ENCODE measurements at places on chromosomes 2 and 18.

DNA sequence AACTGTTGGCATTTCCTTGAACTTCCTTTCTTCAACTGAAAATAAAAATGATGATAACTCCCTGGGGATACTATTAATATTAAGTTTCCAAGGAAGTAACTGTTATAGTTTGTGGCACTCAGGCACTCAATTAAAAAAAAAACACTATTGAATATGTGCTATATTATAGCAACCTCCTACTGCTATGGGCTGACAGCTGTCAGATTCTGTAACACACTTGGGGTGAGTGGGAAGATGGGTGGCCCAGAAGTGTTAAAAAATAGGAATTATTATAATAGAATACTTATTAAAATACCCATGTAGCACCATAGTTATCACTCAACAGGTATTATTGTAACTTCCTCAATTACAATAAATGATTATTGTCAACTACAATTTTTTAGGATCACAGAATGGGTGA, 130.9 kb downstream of the RNF152 start:
- DNase-seq: no peak

DNA sequence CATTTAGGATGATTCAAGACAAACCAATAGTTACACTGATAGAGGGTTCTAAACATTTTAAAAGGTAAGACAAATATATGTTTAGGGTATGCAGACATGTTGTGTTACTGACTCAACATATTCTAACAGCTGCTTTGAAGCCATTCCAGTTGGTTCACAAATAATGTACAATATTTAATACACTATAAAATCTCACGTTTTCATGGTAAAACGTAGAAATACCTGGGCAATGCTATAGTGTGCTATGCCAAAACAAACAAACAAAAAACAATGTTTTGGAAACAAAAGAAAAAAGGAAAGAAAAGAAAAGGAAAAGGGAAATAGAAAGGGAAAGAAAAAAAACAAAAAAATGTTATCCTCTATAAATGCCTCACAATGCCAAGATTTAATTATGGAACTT, 277.1 kb downstream of the TCF4 start:
- no peak for DNase-seq

GRCh38 chr2:130762031-130762909, 6.9 kb downstream of the AMER3 start:
- no peak for DNase-seq

DNA sequence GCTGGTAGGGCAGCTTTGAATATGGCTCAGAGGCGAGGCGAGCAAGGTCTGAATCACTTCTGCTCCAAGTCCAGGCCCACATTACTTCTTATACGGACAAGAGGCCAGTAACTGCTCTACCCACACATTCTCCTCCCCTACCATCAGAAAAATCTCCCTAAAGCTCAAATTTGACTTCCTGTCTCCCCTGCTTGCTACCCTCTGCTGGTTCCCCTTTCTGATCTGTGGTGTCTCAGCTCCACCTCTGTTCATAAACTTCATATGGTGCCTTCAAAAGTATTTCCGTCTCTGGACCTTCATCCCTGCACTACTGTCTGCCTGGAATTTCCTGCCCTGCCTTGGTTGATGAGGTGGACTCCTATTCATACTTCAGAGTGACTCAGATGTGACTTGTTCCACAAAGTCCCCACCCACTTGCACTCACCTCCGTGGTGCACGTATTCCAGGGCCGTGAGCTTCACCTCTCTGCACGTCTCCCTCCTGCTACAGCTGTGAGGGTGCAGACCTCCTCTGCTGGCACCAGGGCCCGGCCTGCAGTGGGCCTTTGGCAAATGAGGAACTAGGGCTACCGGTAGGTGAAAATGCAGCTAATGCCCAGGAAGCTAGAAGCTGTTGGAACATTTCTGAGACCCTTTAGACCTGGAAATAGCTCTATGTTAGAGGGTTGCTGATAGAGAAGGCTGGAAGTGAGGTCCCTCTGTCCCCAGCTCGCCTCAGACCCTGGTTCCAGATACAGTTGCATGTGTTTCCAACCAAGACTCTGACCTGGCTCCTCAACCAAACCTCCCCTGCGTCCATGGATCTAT, 24.6 kb upstream of the KCMF1 start:
- DNase-seq: no peak

DNA sequence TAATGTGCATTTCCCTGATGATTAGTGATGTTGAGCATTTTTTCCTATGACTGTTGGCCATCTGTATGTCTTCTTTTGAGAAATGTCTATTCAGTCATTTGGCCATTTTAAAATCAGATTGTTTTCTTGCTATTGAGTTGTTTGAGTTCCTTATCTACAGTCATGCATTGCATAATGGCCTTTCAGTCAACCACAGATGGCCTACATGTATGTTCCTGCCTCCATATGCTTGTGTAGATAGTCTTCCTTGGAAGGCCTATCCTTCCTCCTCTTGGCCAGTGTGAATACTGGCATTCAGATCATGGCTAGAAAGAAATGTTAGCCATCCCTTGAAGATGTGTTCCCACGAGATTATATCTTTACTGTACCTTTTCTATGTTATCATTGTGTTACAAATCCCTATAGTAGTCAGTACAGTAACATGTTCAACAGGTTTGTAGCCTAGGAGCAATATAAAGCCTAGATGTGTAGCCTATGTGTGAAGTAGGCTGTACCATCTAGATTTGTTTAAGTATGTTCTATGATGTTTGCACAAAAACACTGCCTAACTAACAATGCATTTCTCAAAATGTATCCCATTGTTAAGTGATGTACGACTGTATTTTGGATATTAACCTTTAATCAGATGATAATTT, 65.6 kb upstream of the CD302 start:
- no peak for DNase-seq

All from suprapubic skin (tissue), 4 donors.